ENCODE measurements at places on chromosomes 16 and 17.

DNA sequence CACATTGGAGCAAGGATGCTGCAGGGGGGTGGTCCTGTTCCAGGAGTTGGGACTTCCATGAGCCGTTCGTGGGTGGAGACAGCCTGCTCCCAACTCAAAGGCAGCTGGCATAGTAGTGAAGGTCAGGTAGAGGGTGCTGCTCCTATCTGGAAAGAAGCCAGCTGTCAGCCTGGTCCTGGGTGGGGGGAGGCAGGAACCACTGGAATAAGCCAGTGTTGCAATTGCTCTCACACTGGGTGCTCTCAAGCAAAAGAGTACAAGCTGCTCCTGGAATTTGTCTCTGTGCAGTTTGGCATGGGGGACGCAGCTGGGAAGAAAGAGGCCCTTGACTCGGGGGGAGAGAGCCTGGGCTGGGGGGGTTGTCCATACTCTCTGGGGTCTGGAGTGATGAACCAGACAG is 8.7 kb downstream of the CACNG5 start:
- DNase-seq = no peak

DNA sequence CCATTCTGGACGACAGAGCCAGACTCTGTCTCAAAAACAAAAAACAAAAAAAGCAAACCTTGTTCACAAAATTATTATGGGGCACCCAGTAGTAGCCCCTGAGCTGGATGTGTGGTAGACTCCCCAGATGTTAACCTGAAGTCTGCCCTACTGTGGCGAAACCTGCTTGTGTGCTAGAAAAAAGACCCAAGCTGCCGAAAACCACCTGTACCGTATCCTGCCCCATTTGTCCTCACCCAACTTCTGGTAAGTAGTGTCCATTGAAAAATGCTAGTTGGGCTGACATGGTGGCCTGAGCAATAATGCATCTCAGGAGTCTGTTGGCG is 9.1 kb downstream of the RMI2 start:
- no peak for DNase-seq

GRCh38 chr17:47106130-47106529 is 83.0 kb downstream of the CDC27 start:
- no peak for DNase-seq

DNA sequence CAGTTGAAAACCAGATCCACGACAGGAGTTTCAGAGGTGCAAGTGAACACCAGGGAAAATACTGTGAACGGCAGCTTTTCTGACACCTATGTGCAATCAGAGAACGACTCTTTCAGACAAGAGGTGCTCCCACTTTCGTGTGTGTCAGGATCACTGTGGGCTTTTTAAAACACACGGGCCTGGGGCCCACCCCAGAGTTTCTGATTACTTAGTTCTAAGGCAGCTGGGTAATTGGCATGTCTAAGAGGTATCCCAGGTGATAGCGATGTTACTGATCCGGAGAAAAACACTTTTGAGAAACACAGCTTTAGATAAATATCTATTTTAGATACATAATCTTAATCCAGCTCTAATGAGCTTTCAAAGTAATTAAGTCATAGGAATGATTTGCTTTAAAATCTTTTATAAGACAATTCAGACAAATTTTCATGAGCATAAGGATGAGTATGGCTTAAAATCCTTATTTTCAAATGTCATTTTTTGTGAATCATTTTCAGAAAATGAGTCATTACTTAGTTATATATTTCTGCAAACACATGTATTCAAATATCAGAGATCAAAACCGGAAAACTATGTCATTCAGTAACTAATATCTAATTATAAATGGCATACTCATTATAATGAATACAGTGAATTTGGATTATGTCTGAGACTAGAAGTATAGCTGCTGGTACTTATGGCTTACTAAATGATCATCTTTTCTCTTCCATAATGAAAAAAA is 217.9 kb upstream of the PSMD7 start:
- DNase-seq = no peak

DNA sequence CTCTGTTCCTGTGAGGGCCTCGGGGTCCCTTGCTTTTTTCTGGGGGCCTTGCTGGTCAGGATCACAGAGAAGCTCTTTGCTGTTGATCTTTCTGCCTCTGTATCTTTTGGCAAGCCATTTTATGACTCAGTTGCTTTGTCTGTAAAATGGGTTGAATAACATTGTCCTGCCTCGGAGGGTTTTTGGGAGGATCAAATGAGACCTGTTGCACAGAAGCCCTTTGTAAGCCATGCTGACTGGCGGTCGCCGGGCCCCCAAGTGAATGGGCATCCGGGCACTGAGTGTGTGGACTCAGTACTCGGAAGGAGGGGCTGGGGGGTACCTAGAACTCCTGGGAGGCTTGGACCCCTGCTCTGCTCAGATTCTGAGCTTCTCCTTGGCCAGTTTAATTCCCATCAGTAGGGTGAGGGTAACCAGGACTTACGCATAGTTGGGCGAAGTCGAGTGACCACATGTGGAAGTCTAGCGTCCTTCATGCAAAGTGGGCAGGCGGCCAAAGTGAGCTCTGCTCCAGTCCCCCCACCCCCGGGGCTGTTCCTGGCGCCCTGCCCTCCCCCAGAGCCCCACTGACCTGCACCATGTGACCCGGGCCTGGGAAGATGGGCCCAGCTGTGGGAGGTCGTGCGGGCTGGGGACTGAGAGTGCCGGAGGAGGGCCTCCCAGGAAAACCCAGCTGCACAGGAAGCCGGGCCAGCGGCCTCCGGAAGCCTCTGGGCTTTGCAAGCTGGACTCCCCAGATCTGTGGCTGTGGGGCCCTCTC is 284.0 kb downstream of the SEC14L1 start:
- no peak for DNase-seq

- peak; percentile 35 for DNase-seq
Observed at GRCh38 chr17:33049781-33050414, 58.3 kb downstream of the SPACA3 start.

- no peak for DNase-seq
Observed at GRCh38 chr17:39196241-39196807, 1.1 kb downstream of the CACNB1 start.

DNA sequence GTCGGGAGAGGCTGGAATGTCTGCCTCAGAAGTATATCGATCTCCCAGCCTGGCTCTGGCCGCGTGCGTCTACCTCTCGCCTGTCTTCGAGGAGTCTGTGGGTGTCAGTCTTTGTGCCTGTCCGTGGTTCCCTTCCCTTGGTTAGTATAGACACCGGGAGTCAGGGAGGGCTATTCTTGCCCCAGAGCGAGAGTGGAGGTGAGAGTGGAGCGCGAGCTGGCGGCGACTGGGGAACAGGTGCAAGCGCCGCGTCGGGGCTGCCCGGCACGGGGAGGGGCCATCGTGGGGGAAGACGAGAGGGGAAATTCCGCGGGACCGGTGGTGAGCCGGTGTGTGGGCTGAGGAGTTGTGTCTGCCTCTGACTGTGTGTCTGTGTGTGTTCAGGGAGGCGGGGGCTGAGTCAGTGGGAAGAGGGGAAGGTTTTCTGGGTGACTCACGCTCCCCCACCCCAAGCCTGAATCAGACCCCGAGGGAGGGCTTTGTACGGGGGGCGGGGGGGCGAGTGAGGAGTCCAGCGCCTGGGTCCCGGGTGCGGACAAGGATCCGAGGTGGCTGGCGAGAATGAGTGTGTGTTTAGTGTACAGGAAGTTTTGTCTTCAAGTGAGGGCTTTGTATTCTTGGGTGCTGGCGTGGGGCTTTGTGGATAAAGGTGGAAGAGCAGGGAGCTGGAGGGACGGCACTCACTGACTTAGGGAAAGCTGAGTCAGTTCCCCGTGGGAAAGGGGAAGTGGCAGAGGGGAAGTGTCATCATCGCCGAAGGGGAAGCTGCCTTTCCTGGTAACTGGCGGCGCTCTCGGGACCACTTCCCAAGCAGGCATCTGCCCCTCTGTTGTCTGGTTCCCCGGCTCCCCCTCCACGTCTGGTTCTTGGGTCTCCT is 8.6 kb downstream of the KDM6B start:
- DNase-seq = no peak
